ENCODE measurements at places on chromosomes 4 and X.

- DNase-seq = no peak
These were observed 14.7 kb downstream of the YY2 start for GRCh38 chrX:21870494-21870893.

- DNase-seq = no peak
These were observed 384.3 kb upstream of the ACTRT1 start for GRCh38 chrX:128436397-128437103.

DNA sequence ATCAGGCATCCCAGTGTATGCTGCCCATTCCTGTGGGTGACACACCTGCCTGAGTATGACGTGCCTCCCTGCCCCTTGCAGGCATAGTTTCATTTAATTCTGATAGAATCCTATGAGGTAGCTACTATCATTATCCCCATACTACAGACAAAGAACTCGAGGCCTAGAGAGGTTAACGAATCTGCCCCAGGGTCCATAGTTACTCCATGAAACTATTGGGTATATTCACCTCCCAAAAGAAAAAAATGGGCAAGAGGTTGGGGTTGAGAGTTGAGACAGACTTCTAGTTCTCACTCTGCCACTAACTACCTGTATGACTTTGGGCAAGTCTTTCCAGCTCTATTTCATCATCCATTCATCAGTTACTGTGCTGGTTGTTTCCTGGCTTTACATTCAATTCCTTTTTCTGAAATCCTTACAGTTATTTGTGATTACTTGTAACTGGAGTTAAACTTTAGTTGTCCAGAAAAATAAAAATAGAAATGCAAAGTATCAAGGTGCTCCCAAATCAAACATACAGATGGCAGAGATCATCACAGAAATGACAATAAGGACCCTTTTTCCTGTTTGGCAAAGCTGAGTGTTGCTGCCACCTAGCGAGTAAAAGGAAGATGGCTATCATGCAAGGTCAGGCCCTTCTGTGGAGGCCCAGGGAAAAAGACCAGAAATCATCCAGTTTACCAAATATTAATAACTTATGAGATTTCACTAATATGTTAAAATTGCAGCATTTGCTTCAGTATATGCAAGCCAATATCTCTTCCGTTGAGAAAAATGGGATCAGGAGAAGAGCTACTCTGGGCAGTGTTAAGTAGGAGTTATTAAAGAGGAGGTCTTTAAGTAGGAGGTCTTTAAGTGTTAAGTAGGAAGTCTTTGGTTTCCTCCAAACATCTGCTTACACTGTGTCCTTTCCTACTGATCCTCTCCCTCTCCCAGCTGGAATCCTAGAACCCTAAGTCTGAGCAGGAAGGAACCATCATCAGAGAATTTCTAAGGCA, 17.1 kb upstream of the MAP7D3 start:
- no peak for DNase-seq

DNA sequence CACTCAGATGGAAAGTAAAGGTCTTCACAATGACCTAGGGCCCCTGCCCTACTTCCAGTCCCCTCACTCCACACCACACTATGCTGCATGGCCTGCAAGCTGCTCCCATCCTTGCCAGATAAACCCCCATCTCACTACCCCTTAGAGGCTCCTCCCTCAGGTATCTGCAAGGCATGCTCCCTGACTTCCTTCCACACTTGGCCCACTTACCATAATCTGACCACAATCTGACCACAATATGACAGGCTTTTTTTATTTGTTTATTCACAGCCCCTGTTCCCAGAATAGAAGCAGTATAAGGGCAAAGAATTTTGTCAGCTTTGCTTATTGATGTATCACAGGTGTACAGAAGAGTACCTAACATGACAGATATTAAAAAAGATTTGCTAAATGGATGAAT, 124.7 kb downstream of the CAMK2D start:
- DNase-seq = no peak

DNA sequence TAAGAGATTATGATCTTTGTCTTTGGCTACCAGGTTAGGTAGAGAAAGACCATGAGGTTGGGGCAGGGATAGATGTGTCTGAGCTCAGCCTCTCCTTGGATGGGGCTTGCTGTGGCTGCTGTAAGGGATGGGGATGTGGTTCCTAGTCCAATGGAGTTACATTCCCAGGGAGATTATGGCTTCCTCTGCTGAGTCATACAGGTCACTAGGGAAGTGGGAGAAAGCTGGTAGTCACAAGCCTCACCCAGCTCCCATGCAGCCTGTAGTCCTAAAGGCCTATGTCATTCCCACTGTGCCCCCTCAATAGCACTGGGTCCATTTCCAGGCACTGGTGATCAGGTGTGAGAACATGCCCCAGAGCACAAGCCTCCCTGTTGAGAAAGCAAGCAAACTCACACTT, 70.6 kb upstream of the CENPE start:
- no peak for DNase-seq

DNA sequence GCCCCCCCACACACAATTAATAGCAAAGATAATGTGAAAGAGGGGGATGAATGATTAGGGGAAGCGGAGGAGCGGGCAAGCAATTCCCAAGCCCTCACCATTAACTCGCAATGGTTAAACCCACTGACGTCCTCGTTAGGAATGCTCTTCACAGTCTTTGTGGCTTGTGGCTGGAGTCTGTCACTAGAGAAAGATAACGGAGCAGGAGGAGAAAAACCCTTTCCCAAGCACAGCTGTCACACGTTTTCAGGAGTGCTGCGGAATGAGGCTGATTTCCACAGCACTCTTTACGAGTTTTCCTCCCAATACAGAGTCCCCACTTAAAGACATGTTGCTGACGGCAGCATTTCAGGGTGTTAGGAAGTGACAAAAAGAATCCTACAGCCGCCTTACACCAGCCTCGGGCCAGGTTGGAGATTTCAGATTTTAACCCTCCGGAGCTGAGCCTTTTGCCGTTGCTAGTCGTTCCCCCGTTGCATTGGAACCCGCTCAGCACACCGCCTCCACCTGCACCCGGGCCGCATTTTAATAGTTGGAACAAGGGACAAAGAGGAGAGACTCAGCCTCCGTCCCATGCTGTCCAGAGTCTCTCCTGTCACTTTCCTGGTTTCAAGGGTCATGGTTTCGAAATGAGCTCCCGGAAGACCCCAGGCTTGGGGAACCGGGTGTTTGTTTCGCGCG, 92.2 kb downstream of the GEMIN8 start:
- DNase-seq = no peak

DNA sequence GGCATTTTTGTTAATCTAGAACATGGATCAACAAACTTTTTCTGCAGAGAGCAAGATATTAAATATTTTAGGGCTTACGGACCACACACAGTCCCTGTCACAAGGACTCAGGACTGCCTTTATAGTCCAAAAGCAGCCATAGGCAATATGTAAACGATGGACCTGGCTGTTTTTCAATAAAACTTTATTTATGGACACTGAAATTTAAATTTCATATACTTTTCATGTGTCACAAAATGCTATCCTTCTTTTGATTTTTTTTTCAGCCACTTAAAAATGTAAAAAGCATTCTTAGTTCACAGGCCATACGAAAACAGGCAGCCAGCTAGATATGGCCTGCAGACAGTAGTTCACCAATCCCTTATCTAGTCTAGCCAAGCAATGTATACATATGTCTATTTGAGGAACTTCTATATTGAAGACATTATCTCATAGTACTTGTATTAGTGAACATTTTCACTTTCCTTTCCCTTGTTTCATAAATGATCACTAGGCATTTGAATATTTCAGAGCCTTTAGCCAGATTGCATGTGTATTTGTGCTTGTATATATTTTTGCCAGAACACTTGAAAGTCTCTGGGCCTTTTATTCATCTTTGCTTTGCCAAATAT, 350.9 kb downstream of the RPA4 start:
- DNase-seq = no peak

- DNase-seq = no peak
These were observed 155.8 kb downstream of the ATP10D start for GRCh38 chr4:47640911-47641310.

DNA sequence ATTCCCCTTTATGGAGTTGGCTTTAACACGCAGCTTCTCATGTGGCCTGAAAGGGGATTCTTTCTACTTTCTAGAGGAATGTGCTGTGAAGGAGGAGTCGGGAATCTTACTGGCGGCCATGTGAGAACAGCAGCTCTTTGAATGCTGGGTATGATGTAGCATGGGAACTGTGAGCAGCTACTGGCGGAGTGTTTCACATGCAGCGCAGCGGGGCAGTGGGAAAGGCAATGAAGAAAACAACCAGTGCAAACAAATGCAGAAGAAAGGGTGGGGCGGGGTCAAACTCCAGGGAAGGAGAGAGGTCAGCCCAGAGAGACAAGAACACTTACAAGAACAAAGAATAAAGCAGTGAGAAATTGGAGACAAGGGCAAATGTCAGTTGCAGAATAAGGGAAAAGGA, 363.8 kb upstream of the FTHL17 start:
- no peak for DNase-seq

DNA sequence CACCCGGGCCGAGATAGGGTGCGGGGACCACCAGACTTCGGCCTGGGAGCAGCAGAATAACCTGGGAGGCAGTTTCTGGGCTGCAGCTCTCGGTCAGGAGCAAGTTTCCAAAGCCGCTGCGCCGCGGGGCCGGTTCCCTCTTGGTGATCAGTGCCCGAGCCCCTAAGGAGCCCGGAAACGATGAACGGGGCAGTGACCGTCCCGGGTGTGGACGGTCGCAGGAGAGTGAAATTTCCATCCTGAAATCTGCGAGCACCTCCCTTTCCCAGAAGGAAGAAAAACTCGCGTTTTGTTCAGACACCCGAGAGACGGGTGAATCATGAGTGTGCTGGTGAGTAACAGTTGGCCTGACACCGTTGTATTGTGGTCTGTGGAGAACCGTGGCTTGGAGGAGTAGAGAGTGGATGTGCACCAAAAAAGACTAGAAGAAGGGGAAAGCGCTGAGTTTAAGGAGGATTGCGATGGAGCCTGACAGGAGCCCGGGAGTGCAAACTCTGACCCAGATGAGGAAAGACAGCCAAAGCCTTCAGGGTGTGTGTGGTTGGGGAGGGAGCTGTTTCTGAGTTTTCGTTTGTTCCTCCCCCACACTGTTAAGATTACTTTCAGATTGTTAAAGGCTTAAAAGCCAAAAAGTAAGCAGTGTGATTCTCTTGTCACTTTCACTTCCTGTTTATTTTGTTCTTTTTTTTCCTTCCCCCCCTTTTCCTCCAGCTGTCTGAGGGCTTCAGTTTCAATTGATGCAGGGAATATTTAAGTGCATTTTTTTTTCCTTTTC, 828 bp downstream of the MCUB start:
- no peak for DNase-seq
